Cortex of kidney (tissue), 1 donor: ENCODE measurements at places on chromosomes 4 and X.

DNA sequence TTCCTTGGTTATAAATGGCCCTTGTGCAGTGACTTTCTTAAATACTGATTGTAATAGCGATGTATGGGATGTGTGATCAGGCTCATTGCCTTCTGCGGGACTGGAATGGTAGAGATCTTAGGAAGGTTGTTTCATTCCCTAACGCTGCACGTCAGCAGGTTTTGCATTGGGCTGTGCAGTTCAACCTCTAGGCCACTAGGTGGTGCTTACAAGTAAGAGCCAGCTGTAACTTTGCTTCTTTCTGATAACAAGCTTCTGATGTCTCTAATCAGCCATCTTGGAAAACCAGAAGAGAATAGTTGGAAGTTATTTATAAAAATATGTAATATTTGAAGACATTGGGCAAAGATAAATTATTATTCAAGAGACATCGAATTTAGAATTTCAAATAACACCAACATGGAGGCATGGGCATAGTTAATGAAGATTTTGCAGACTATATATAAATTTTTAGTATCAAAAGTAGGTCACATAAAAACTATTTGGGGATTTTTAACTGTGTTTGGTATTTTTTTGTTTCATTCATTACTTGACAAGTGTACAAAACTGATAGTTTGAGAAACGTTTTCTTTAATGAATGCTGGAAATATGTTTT lies 339.7 kb upstream of the PCDH7 start:
- DNase-seq: no peak

- DNase-seq: no peak
Measured at GRCh38 chr4:123477711-123478209, 81.2 kb downstream of the SPRY1 start.

DNA sequence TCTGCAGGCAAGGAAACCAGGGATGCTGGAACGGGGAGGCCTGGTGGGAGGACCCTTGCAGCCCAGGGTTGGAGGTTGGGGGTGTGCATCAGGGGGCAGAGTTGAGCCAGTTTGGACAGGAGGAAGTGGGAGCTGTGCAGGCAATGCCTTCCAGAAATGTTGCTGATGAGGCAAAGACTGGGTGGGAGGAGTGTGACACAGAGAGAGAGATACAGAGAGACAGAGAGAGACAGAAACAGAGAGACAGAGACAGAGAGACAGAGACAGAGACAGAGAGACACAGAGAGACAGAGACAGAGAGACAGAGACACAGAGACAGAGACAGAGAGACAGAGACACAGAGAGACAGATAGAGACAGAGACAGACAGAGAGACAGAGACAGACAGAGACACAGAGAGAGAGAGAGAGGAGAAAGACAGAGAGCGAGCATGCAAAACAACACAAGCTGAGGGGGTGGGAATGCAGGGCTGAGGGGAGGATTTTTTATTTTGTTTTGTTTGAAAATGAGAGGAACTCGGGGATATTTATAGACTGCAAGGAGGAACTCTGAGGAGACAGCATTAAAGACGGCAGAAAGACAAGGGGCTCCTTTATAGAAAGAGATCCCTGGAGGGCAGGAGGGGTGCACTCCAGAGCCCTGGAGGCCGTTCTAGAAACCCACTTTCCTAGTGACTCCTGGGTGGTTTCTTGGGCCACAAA lies 1.9 kb upstream of the HAUS3 start:
- no peak for DNase-seq

- no peak for DNase-seq
Measured at GRCh38 chr4:175614890-175615289, 197.2 kb downstream of the GPM6A start.

DNA sequence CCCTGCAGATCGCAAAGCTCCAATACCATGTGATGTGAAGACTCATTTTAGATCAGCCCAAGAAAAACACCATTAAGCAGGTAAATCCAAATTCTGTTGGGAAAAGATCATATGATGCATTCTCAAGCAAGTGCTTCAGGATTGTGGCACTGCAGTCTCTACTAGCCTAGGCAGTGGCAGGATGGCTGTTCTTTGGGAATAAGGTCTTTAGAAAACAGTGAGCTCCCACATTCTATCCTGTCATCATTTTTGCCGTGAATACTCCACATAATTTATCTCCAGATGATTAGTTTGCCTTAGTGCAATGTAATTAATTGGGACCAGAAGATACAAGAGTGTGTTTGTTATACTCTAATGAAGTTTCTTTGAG lies 18.9 kb downstream of the SORBS2 start:
- no peak for DNase-seq

DNA sequence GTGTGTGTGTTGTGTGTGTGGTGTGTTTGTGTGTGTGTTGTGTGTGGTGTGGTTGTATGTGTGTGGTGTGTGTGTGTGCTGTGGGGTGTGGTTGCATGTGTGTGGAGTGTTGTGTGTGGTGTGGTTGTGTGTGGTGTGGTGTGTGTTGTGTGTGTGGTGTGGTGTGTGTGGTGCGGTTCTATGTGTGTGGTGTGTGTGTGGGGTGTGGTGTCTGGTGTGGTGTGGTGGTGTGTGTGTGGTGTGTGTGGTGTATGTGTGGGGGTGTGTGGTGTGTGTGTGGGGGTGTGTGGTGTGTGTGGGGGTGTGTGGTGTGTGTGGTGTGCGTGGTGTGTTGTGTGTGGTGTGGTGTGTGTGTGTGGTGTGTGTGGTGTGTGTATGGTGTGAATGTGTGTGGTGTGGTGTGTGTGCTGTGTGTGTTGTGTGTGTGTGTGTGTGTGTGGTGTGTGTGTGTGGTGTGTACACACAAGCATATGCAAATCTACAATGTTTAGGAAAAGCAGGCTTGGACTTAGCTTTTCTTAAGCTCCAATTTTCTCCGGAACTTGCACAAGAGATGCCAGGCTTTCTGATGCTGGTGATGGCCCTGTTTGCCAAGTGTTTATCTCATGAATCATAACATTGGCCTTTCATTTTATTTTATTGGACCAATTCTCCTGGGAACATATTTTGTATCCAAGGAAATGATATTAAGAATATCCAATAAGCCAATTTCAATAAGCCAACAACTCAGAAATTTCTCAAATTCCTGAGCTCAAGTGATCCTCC lies 148.7 kb downstream of the SPATA18 start:
- no peak for DNase-seq

- no peak for DNase-seq
Measured at GRCh38 chr4:124199755-124200154, 512.8 kb downstream of the ANKRD50 start.

- no peak for DNase-seq
Measured at GRCh38 chrX:114611018-114611619, 27.2 kb downstream of the HTR2C start.

DNA sequence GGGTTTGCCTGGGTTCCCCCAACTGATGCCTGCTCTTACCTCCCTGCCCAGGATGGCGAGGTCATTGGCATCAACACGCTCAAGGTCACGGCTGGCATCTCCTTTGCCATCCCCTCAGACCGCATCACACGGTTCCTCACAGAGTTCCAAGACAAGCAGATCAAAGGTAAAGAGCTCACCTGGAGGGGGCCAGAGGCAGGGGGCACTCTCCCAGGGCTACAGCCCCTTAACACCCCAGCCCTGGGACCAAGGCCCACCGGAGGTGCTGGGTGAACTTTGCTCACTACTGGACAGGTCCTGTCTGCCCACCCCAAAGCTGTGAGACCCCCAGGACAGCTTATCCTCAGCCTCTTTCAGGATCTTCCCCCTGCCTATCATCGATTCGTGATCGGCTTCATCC lies 24.5 kb downstream of the HTRA3 start:
- DNase-seq: no peak

- no peak for DNase-seq
Measured at GRCh38 chr4:67236318-67236717, 309.0 kb downstream of the CENPC start.

DNA sequence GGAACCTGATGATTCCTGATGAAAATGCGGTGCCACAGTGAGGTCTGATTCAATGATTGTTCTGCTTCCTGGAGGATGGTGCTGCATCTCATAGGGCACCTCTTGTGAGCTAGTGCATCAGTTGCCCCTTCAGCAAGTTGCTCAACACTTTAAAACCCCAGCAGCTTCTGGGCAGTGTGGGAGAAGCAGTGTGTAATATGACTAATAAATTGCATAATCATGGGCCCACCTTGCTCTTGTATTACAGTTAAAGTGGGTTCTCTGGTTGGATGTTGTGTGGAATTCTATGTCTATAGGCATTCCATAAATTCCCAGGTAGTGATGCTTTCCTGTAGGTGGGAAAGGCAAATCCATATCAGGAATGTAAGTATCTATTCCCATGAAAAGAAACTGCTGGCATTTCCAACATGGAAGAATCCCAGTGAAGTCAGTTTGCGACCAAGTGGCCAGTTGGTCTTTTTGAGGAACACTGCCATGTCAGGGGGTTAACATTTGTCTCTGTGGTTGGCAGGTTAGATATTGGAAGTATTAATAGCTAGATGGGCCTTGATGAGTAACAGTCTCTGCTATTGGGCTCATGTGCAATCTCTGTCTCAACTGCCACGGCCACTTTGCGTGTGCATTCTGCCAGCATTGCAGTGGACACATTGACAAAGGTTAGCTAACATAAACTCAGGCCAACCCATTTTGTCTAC lies 121.1 kb upstream of the OTUD4 start:
- no peak for DNase-seq

GRCh38 chrX:39577985-39578869 lies 519.5 kb downstream of the BCOR start:
- no peak for DNase-seq

DNA sequence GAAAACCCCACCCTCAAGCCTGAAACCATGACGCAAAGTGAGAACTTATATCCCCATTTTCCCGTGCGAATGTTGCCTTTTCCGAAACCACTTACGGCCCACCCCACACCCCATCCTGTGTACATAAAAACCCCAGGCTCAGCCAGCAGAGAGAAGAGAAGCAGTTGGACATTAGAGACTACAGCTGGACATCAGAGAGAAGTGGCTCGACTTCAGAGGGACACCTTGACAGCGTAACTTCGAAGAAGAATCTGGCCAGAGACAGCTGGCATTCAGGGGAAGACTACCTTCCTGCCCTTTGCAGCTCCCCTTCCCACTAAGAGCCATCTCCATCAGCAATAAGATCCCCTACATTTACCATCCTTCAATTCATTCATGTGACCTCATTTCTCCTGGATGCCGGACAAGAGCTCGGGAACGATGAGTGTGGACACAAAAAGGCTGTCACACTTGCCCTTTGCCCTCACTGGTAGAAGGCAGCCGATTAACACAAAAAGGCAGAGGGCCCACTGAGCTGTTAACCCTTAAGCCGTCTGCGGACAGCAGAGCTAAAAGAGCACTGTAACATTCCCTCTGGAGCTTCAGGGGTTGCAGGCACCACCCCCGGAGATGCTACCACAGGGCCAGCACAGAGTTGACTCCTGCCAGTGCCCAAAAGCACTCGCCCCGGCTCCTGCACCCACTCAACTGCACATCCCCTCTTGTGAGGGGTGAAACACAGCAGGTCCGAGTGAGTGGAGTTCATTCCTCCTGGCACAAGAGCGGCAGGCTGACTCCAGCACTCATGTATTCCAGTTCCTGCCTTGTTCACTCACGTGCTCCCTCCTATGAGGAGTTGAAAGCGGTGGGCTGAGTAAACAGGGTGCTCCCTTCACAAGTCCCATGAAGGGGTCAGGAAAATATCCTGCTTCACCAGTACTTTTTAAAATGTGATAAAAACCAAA lies 7.5 kb downstream of the CHM start:
- DNase-seq: no peak
